Esophagus squamous epithelium (tissue), 5 donors: ENCODE measurements at places on chromosomes 5 and 9. TPM values are rescaled to one million over a fixed set of nuclear protein-coding genes. Genes with fewer than 3 reads are reported as not detected.

Gene DIRAS2
- not detected for total RNA-seq

Gene PCDHB10
- 0.26 TPM for total RNA-seq

Gene MZB1
- 0.61 TPM for total RNA-seq

- no peak for DNase-seq
Observed at GRCh38 chr9:111151537-111151936, 113.3 kb upstream of the LPAR1 start.

GRCh38 chr5:81558188-81558587 is 164.3 kb upstream of the ACOT12 start:
- DNase-seq, result no peak

GRCh38 chr5:154861946-154862345 is 3.5 kb downstream of the CNOT8 start:
- no peak for DNase-seq

- DNase-seq, result no peak
Observed at GRCh38 chr5:82613891-82614290, 335.7 kb upstream of the RPS23 start.

DNA sequence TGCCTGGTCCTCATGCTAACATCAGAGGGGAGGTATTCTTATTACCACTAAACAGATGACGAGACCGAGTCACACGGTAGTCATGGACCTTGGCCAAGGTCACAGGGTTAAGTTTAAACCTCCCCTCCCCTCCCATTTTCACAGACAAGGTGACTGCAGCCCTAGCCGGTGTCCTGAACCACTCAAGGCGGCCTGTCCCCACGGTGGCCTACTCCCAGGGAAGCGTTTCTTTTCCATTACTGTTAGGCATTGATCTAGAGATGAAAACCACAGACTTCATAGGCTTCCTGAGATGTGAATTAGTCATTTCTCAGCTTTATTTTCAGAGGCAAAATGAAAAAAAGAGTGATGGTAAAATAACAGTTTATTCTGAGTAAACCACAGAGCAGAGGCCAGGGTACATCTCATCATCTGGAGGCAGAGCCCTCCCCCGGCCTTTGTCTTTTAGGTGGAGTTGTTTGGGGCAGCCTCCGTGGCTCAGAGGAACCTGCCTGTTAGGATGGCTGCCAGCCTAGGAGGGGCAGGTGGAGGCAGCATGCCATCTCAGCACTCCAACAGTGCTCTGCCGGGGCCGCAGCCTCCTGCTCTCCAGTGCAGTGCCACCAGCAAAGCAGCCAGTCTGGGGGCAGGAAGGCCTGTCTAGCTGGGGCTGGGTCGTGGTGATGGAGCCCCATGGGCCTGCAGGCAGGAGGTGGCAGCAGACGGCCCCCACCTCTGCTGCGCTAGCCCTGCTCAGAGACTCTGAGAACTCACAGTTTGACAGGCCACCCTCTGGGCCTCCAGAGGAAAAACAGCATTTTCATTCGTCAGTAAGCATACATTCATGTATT is 71.2 kb downstream of the RAPGEF1 start:
- no peak for DNase-seq

DNA sequence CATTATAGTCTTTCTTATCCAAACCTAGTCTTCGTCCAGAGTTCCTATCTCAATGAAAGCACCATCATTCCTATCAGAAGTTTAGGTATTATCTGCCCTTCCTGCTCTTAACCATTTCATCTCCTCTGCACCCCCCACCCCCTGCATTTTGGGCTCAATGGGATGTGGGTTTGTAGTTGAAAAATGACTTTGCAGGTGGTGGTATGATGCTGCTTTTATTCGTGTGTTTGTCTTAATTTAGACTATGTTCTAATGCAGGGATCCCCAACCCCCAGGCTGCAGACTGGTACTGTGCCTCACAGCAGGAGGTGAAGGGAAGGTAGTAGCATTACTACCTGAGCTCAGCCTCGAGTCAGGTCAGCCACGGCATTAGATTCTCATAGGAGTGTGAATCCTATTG is 49.4 kb upstream of the ZNF608 start:
- DNase-seq, result no peak

Gene MLANA
- total RNA-seq, result not detected
